ENCODE measurements at places on chromosomes 11 and 22. TPM values are rescaled to one million over a fixed set of nuclear protein-coding genes. Genes with fewer than 3 reads are reported as not detected.

DNA sequence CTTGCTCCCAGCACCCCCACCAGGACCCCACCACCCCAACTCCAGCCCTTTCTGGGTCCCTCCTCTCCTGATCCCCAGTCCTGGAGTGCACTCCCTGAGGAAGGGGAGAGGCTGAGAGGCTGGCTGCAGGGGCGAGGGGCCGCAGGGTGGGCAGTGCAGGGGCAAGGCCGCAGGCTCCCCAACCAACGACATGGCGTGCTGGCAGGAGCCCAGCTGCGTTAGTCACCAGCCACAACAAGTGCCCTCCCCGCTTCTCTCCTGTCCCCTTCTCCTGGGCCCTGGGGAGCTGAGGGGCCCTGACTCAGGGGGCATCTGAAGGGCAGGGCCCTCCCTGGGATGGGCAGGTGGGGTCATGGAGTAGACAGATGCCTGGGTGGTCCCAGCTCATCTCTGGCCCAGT lies 2.3 kb downstream of the CABP7 start:
- no peak for DNase-seq

- peak; percentile 52 for DNase-seq
Observed at GRCh38 chr11:93537049-93537448, 6.1 kb downstream of the SMCO4 start.

Gene C22orf31
- not detected for polyA plus RNA-seq

Gene RFPL1
- polyA plus RNA-seq, result not detected

Gene KBTBD4
- polyA plus RNA-seq, result 14.2 TPM
